ENCODE measurements at places on chromosomes 1 and 21. TPM values are rescaled to one million over a fixed set of nuclear protein-coding genes. Genes with fewer than 3 reads are reported as not detected.

The OR2G6 gene
- total RNA-seq: not detected

The C1orf94 gene
- not detected for total RNA-seq

The ACOT11 gene
- total RNA-seq: 0.69 TPM

The ADGRB2 gene
- 6.9 TPM for total RNA-seq

The TDRD10 gene
- total RNA-seq: 0.37 TPM

The RRP1B gene
- 18.7 TPM for total RNA-seq

The PLA2G2F gene
- not detected for total RNA-seq

The MIB2 gene
- 40.8 TPM for total RNA-seq

The MUL1 gene
- total RNA-seq: 23.5 TPM

The NOL9 gene
- 14.3 TPM for total RNA-seq
